ENCODE measurements at places on chromosomes 3 and 15.

- no peak for DNase-seq
Observed at GRCh38 chr15:81911022-81911971, 134.5 kb downstream of the MEX3B start.

- DNase-seq = no peak
Observed at GRCh38 chr15:75346796-75347221, at the start of gene NEIL1. Gene NEIL1, plus strand, starts transcription at chr15:75347039. Its CDS starts 1,867 bp downstream, at chr15:75348906.

GRCh38 chr3:195403244-195403643 lies 39.6 kb downstream of the ACAP2 start:
- no peak for DNase-seq

GRCh38 chr3:13159890-13160289 lies 86.7 kb upstream of the IQSEC1 start:
- no peak for DNase-seq

DNA sequence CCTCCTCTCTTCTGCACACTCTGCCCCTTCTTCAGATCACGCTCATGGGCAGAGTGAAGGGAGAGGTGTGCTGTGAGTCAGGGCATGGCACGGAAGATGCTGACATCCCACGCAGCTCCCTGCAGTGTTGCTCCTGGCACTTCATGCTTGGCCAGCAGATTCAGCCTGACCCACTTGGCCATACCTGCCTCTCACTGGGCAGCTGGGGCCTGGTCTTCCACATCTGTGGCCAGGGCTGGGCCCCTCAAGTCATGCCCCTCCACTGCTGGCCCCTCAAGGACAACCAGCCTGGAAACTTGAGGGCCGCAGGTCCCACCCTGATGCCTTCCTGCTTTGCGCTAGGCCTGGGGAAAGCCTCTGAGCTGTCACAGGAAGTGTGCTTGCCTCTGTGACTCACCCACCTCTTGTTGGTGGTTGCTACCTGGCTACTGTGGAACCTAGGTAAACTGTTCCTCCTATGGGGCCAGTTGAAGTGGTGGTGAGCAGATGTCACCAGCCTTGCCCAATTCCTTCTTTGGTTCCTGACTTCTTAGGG lies 48.7 kb downstream of the BSN start:
- no peak for DNase-seq

DNA sequence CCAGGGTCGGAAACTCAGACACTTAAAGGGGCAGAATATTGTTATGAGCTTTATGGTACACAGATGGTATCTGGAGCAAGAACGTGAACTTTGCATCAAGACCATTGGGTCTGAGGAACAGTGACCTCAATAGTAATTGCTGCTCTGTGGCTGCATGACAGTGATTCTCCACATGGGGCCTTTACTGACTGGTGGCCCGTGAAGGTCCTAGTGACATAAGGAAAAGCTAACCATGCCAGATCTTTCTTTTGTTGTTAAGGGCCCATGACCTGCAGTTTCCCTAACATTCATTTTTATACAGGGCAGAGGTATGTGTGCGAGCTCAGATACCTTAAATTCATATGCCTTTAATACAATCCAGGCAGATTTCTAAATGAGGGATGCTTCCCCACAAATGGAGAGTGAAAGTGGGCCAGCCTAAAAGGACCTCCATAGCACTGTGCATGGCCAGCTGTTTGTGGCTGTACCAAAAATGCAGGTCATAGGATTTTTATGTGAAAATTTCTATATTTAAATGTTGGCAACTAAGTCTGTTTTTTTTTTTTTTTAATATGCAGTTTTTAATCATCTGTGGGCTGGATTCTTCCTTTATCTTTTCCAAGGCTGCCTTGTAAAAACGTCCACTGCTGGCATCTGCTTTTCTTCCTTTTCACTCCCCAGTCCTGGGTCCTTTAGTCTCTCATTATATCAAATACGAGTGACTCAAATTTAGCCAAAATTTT lies 188.0 kb upstream of the IL12A start:
- no peak for DNase-seq

DNA sequence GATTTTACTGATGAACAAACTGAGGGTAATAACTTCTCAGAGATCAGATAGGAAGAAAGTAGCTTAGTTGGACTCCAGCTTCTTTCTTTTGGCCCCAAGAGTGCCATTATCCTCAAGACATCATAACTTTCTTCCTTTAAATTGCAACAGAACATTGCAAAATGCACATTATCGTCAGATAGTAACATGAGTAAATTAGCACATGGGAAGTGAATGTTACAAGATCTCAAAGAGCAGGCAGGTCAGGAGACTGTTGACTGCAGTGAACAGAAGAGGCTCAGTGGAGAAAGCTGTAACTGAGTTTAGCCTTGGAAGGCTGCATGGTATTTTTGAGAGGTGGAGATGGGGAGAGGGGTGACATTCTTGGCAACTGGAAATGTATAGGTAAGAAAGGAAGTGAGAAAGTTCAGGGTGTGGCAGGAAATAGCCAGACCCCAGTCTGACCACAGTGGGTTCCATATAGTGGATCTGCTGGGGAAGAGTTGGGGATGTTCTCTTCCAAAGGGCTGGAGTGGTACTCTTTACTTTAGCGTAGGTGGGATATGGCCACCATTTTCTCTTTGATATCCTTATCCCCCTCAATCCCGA lies 307.7 kb downstream of the RPLP1 start:
- DNase-seq = no peak

GRCh38 chr15:76206325-76206976 lies 104.8 kb downstream of the ETFA start:
- no peak for DNase-seq

DNA sequence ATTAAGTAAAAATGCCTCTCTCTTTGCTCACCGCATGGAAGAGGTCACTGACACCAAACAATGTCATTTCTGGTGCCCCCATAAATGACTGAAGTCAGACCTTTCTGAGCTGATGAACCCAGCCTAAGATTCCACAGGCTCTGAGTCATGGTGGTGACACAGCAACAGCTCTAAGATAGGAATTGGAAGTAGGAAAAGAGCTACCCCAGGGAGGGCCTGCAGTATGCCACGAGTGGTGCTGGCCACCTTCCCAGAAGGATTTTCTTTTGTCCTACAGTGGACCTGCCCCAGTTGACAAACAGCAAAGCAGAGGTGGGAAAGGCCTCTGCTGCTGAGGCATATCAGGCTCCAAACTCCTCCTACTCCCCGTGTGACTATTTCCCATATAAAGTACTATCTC lies 208.1 kb downstream of the MINAR1 start:
- peak; percentile 18 for DNase-seq

- no peak for DNase-seq
Observed at GRCh38 chr3:139538733-139539132, 809 bp downstream of the RBP1 start.

GRCh38 chr3:154851644-154852043 lies 228.5 kb upstream of the MME start:
- DNase-seq = no peak

GRCh38 chr3:192239956-192240355 lies 487.4 kb downstream of the FGF12 start:
- DNase-seq = no peak

DNA sequence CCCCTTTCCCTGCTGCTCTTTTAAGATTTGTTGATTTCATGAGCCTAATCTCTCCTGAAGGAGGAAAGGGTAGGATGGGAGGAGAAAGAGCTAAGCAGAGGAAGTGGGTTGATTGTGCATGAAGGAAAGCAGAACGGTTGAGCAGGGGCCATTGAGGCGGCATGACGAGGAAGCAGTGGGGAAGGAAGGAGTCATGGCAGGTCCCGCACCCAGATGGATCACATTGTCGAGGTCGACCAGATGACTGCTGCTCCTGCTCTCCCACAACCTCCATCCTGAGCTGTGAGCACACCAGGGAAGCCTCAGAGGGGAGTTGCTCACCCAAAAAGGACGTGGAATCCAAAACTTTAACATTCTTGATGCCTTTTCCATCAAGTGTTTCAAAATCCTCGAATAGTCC lies 42.8 kb downstream of the ABTB1 start:
- DNase-seq = no peak

- DNase-seq = no peak
Observed at GRCh38 chr3:3666664-3667063, 132.6 kb upstream of the LRRN1 start.

DNA sequence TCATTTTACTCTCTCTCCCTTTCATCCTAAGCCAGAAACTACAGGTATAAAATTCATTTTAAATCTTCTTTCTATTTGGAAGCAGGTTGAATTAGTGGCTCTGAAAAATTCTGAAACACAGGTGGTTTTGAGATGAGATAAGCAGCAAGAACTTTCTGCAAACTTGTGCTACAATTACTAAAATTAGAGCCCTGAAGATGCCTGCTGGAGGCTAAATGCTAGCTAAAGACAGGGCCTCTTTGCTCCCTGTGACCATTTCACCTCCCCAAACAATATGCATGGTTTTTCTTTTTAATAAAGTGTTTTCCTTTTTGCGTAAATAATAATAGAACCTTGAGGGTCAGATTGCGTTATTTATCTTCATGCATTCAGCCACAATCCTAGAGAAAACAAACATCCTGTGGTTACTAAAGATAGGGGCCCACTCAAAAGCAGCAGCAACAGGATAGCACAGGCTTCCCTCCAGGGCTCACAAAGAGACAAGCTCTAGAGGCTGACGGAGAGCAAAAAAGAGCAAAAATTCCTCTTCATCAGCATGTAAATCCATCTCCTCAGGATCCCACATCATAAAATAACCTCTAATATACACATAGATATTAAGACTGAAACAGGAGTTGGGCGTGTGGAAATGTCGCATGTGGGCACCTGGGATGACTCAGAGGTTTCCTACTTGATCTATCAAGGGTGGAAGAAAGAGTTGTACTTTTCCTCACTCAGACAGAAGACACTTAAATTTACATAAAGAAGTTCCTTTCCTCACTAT lies 26.5 kb upstream of the CP start:
- DNase-seq = no peak

DNA sequence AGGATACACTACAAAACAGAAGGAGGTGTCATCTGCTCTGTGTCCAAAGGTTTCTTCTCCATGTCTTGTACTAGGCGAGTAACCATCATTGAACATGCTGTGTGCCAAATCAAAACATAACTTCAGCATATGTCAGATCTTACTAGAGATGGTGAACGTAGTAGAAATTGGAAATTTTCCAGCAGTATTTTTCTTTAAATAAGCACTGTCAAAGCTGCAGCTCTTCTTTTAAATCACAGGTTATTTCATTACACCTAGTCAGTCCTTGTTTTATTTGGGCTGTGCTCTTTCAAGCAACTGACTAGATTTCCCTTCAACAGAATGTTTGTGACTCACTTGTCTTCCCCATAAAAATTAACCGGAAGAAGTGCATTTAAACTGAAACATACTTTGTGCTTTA lies 46.5 kb downstream of the MSL2 start:
- no peak for DNase-seq

All from AG09319 (cell line).